Hippocampal formation (tissue), 2 donors: ENCODE measurements at places on chromosomes 2 and 18.
A peak's percentile ranks its signal among the peaks of the same experiment; 100 is the strongest.

DNA sequence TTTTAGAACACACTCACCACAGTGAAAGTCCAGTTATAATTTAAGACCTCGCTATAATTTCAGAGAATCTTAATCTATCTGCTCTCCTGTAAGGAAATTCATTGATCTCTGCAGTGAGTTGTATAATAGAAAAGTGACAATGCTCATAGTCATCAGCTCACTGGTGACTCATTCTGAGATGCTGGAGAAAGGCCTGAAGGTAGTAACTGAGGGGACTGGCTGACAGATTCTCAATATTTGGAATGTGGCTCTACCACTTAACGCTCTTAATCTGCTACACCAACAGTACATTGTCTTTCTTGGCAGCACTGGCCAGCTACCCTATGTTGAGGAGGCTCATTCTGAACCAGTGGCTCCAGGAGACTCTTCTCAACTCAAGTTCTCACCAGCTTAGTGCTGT is 246.1 kb downstream of the RPRM start:
- no peak for DNase-seq

DNA sequence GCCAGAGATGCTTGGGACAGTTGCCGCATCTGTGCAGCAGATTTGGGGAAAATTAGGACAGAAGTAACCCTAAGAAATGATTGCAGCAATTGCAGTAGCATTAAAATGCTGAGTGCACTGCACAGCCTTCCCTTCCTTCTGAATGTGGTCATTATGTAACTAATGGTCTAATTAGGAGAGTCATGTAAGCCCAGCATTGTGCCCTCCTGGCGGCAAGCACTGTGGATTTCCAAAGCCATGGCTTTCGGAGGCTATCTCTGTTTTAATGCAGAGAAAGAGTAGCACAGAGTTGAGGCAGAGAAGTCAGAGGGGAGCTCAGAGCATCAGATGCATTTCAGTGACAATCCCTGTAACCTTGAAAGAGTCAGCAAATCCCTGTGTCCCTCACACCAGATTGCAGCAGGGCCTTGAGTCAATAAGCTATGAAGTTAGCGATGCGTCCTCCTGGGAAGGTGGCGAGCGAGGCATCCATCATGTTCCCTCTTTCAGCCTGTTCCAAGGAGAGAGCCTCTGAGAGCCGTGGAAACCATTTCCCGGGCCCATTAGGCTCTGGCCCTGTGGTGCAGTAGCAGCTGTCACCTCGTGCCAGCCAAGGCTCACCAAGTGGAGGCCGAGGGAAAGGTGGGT is 307.2 kb downstream of the FBXO15 start:
- peak; percentile 2 for DNase-seq

DNA sequence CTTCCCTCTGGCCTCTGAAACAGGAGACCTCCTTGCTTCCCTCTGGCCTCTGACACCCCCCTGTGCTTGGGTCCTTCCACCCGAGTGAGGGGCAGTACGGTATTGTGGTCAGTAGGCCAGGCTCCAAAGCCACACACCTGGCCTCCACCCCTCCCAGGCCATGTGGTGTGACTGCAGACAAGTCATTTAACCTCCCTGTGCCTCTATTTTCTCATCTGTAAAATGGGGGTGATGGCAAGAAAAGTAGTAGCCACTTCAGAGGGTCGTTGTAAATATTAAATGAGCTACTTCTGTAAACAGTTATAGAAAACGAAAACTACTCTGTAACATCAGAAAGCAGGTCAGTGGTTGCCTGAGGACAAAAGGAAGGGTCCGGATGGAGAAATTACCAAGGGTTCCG is 74.2 kb downstream of the SMAD7 start:
- no peak for DNase-seq

GRCh38 chr18:12658426-12659138 is 675 bp upstream of the SPIRE1 start:
- DNase-seq = peak; percentile 52

- DNase-seq = no peak
These were observed 296.0 kb downstream of the PLCL1 start for GRCh38 chr2:198100346-198100745.

GRCh38 chr2:167689444-167689843 is 558.0 kb downstream of the STK39 start:
- no peak for DNase-seq

GRCh38 chr2:200253639-200254038 is 52.9 kb upstream of the SPATS2L start:
- no peak for DNase-seq

- DNase-seq = no peak
These were observed 151.2 kb upstream of the CCDC68 start for GRCh38 chr18:55110436-55110835.

GRCh38 chr18:62832282-62832681 is 116.9 kb downstream of the PHLPP1 start:
- no peak for DNase-seq

DNA sequence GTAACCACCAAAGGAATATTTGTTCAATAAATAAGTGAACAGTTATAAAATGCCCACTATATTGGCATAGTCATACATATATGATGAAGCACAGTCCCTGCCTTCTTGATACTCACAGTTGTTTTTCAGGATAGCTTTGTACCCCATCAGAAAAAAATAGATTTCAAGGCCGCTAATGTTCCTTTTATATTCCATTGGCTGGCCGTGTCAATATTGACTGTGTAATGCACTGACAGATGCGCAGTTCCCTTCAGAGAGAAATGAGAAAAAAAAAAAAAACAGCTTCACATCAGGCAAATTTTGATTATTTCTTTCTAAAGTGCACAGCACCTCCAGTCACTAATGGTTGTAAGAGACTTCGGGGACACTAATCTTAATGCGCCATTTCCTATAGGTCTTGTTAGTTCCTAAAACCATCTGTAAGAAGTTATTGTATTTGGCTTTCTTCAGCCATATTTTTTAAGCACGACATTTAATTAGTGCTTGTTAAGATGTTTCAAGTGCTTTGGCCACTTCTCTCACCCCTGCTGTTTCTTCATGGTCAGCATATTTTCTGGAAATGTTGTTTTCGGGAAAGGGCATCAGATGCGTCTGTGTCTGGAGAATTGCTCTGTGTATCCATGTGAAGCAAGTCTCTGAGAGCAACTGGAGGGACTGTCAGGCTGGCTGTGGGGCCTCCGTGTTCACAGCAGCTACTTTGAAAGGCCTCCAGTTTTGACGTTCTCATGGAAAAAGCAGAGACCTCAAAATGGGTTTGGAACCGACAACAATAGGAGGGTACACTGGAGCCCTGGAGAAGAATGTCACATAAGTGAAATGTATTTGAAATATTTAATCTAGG is 378.3 kb downstream of the MTX2 start:
- DNase-seq = no peak

GRCh38 chr2:22904126-22904684 is 480.8 kb upstream of the KLHL29 start:
- DNase-seq = no peak

DNA sequence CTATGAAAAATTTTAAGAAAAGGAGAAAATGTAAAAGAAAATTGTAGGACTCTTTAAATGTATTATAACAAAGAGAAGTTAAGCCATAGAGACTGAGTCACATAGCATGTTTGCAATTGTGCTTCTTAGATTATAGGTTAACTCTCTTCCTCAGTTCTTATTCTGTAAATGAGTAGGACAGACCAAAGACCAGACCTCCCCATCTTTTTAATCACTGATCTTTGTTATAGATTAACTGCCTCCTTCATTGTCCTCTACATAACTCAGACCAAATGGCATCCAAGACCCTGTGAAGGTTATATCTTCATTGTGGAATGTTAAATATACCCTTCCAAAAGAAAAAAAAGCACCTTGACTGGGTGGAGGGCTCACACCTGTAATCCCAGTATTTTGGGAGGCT is 316.9 kb upstream of the LRRTM4 start:
- DNase-seq = no peak

- DNase-seq = no peak
These were observed 68.6 kb upstream of the PELI1 start for GRCh38 chr2:64212801-64213321.

DNA sequence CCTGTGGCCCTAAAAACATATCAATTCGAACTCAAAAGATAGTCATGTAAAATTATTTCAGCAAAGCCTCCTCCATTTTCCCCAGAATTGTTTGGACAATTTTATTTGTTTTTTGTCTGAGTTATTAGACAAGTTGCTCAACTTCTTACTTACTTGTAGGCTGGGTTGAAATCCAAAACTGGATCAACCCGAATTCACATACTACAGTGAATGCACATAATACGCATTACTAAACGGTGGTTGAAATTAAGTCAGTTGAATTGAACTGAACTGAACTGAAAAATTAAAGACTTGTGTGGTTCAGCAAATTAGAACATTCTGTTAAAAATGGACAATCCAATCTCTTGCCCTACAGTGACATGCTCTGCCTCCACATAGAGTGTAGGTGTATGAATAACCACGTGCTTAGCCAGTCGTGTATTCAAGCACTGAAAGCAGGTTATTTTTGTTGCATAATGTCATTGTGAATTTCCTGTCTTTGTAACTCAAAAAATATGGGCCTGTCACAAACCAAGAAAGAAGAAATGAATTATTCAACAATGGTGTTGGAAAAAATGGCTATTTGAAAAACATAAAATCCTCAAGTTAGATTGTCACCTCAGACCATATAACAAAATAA is 441.0 kb downstream of the TXNL1 start:
- DNase-seq = no peak
